ENCODE measurements at places on chromosomes 7 and 10. TPM values are rescaled to one million over a fixed set of nuclear protein-coding genes. Genes with fewer than 3 reads are reported as not detected.

EN2 gene
- polyA plus RNA-seq, result 0.24 TPM

AOC1 gene
- 6.6 TPM for polyA plus RNA-seq

ZMIZ1 gene
- polyA plus RNA-seq, result 32.4 TPM

EPHA1 gene
- 36.7 TPM for polyA plus RNA-seq

HEPACAM2 gene
- 15.0 TPM for polyA plus RNA-seq

TMEM236 gene
- polyA plus RNA-seq, result 0.51 TPM

All from hepatocyte (in vitro differentiated cells).